NB4 (cell line): ENCODE measurements at places on chromosomes 4 and X.
A peak's percentile ranks its signal among the peaks of the same experiment; 100 is the strongest.

GRCh38 chr4:172232966-172233365, 419.8 kb downstream of the GALNTL6 start:
- DNase-seq, result no peak

DNA sequence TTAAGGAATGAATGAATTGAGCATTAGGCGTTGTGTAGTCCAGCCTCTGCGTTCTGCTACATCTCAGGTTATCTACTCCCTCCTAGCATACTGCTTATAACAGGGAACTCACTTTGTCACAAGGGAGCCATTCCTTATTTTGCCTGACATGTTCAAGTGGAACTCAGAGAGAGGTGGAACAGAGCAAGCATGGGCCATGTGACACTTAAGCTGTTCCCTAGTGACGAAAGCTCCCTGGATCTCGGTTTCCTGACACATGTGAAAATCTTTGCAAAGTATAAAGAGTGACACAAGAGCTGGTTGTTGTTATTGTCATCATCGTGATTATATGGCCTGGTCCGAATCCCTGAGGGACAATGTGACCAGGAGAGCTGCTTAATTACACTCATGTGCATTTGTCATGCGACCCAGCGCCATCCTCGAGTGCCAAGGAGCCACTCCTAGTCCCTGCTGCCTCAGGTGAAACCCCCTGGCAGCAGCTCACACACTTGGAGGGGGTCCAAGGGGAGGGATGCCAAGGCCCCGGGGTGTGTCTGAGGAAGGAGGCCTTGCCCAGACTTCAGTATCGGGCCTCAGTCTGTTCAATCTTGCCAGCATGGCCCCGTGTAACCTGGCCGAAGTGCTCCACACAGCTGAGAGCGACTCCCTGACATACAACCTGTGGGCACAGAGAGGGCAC, 98.5 kb upstream of the MAP3K15 start:
- no peak for DNase-seq

- DNase-seq, result no peak
Measured at GRCh38 chr4:25991340-25991739, 77.3 kb downstream of the SMIM20 start.

DNA sequence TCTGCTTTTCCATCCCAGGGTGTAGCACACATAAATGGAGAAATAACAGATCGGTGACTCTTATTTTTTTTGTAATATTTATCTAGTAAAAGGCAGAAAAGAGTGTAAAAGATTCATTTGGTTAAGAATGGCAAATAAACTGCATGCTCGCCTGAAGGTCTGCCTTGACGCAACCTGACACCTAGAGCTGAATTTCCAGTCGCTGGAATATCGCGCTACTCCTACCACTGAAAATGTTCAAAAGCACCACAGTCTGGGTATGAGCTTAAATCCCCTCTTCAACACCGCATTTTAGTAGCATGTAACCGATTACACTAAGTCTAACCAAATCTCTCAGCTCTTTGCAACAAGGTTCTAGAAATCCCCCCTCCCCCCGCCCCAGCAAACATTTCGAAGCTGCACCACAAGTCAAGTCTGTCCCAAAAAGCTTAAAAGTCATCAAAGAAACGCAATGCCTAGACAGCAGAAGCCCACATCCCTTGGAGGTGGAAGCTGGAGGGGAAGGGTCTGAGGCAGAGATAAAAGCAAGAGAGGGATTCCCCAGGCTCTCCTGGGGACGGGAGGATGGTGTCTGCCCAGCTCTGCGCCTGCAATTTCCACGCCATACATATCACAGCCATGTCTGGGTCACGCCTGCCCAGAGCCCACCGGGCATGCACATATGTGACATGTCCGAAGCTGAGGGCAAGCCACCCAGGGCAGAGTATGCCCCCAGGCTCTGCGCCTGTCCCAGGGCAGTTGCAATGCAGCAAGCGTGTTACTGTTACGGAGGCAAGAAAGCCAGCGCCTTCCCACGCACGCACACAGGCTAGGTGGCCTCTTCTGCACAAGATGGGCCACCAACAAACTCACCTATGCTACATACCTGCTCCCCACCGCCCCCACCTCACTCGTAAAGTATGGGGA, 1.4 kb downstream of the FGF13 start:
- no peak for DNase-seq

DNA sequence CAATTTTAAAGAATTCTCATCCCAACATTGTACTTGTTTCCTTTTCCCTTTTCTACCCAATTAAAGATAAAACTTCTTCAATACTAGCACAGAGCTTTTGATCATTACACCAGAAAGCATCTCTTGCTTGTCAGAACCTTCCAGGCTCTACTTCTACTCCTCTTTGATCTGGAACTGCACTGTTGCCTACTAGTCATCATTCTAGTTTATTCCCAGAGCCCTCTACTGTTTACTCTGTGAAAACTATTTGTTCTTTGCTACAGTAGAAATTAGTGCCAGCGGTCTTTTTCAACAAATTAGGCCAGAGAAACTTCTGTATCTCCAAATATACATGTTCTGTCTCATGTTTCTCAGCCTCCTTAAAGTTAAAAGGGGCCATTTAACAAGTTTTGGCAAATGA, 46.8 kb upstream of the TMPRSS11F start:
- DNase-seq, result no peak

GRCh38 chrX:30887721-30888120, 1.3 kb downstream of the TAB3 start:
- DNase-seq, result no peak

GRCh38 chrX:106014119-106014775, 24.3 kb downstream of the SERPINA7 start:
- no peak for DNase-seq

DNA sequence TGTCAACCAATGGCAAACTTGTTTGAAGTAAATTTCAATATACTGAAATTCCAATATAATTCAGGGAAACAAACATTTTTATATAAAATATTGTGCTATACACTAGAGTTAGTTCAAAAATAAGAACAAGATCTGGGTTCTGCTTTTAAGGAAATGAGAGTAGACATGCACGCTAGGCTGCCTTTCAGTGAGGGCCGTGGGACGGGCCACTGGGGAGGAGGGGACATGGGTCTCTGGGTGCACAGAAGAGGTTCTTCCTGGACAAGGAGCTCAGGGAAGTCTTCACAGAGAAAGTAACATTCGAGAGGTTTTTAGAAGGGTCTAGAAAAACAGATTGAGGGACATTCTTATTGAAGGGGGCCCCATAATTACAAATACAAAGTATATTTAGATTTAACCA, 64.4 kb downstream of the SHROOM3 start:
- no peak for DNase-seq

- DNase-seq, result no peak
Measured at GRCh38 chrX:131405497-131405896, 116.4 kb upstream of the IGSF1 start.

- DNase-seq, result peak; percentile 90
Measured at GRCh38 chr4:140151699-140152012, 2.3 kb downstream of the MAML3 start.

DNA sequence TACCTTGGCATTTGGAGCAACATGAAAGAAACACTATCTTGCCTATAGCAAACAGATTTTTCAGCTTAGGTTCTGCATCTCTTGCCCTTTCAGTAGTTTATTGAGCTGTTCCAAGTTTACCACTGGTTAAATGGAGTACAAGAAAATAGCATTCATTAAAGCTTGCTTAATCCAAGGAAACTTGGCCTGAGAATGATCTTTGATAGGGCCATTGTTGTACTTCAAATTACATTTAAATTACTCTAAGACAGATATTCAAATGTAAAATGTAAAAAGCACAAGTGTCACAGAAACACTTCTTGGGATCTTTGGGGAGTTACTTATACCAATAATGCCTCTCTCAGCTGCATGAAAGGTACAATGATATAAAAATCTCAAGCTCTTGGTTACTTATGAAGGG, 609.0 kb upstream of the HTR2C start:
- DNase-seq, result no peak

GRCh38 chr4:61198686-61199085, 1.4 kb upstream of the ADGRL3 start:
- DNase-seq, result no peak

- no peak for DNase-seq
Measured at GRCh38 chr4:145828802-145829485, 109.7 kb downstream of the ZNF827 start.

DNA sequence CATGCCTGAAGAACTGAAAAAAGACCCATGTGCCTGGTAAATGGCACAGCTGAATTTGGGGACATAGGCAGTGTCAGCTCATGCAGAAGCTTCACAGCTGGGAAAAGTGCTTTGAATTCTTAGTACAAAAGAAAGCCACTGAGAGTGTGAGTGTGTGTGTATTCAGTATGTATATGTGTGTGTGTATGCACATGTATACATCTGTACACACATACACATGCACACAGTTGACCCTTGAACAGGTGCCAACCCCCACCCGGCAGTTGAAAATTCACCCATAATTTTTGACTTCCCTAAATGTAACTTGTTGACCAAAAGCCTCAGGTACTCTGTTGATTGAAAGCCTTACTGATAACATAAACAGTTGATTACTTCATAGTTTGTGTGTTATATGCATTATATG, 49.5 kb upstream of the ENPP6 start:
- DNase-seq, result no peak

- no peak for DNase-seq
Measured at GRCh38 chr4:54098375-54098774, 1.6 kb upstream of the GSX2 start.

DNA sequence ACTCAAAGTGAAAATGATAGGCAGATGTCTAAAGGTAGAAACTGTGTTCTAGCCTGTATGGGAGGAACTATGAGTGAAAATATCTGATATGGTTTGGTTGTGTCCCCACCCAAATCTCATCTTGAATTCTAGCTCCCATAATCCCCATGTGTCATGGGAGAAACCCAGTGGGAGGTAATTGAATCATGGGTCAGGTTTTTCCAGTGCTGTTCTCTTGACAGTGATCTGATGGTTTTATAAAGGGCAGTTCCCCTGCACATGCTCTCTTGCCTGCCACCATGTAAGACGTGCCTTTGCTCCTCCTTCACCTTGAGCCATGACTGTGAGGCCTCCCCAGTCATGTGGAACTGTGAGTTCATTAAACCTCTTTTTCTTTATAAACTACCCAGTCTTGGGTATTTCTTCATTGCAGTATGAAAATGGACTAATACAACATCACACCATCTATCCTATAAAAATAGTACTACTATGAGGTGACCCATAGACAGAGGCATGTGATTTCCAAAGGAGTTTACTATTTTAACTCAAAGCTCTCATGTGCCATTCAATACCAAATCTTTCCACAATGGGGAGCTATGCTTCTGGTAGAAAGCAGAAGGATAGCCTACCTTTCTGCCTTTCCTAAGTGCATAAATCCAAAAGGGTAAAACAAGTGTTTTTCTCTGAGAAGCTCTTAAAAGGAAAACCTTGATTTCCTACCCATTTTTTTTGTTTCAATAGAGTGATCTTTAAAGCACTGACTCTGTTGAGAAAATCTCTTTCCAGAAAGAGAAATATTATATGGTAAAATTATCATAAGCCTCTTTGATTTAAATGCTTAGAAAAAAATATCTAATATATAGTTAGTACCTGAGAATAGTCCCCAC, 38.8 kb downstream of the SEC31A start:
- peak; percentile 61 for DNase-seq

GRCh38 chr4:2944586-2945526, 18.4 kb downstream of the NOP14 start:
- DNase-seq, result no peak

DNA sequence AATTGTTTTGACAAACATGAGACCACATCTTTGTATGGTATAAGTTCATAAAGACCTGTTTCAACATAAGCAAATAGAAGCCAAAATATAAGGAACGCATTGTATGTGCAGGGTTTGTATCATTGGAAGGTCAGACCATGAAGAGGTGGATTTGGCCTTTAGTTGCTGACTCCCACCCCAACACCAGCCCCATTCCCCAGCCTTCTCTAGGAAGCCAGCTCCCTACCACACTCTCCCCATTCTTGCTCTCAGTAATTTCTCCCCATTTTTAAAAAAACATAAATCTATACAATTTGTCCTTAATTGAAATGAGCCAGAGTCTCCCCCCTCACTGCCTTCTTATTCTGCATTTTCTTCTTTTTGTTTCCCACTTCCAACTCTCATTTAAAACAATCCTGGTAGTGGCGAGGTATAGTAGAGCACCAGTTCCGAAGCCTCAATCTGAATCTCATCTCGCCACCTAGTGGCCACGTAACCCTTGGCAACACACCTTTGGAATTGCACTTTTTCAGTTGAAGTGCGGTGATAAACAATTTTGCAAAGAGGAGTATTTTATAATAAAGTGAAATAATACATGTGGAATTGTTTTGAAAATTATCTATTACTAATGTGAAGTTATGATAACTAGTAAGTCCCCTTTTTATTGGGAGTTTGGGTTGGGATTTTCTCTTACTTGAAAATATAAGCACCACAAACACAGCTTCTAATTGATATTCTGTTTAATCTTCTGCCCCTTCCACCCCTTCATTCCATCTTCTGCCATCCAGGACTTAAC, 126.6 kb downstream of the ASB9 start:
- peak; percentile 43 for DNase-seq

- no peak for DNase-seq
Measured at GRCh38 chr4:120055162-120055561, 11.5 kb downstream of the MAD2L1 start.

DNA sequence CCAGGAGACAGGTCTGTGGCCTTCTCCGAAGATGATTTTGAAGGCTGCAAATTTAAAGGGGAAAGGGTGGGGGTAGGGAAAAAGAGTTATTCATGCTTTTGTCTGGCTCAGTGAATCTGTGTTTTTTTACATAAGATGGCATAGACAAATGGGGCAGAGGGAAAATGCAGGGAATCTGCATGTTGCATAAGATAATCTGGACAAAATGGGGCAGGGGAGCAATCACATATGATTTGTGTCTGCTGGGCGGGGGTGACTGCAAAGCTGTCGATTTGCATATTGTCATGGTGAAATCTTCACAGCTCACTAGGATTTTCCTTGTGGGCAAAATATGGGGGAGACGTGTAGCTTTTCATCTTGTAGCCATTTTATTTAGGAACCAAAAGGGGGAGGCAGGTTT, 29.4 kb upstream of the GYG2 start:
- DNase-seq, result no peak

DNA sequence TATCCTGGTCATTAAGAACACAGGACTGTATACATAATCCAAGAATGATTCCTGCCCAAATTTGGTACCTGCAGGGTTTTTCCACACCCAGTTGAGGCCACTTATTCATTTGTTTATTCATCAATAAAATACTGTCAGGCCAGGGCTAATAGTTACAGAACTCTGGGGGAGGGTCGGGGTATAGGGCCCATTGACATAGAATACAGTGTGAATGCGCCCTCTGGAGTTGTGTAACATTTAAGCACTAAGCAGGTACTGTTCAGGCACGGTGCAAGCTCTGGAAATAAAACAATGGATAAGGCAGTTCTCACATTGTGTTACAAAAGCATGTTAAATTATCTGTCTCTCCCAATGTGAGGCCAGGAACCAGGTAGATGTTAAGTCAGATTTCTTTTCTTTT, 30.8 kb upstream of the LRBA start:
- peak; percentile 25 for DNase-seq

DNA sequence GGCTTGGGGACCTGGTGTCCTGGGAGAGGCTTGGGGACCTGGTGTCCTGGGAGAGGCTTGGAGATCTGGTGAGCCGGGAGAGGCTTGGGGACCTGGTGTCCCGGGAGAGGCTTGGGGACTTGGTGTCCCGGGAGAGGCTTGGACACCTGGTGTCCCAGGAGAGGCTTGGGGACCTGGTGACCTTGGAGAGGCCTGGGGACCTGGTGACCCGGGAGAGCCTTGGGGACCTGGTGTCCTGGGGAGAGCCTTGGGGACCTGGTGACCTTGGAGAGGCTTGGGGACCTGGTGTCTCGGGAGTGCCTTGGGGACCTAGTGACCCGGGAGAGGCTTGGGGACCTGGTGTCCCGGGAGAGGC, 12.6 kb downstream of the SHOX start:
- DNase-seq, result no peak

GRCh38 chr4:117545039-117545438, 459.7 kb upstream of the TRAM1L1 start:
- DNase-seq, result no peak
